ENCODE measurements at places on chromosomes 4 and X.

- no peak for DNase-seq
Measured at GRCh38 chr4:14333616-14334015, 668.7 kb upstream of the CPEB2 start.

DNA sequence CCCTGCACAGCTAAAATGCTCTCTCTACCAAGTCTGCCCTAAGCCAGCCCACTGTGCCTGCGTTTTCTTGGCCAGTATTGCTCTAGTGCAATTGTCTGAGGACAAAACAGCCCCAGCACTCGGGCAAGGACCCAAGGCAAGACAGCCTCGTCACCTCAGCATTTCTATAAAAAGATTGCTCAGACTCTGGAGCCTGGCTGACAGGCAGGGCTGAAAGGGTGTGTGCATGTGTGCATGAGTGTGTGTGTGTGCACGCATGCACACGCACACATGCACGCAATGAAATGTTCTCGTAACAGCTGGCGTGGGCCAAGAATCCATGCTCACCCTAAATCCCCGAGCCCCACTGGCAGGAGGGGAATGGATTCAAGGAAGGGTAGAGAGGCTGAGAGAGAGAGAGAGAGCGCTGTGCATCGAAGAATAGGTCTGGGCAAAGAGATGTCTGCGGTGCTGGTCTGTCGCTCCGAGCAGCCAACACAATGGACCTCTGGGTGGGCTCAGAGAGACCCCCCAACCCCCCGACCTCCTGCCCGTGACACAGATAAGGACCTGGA lies 579.2 kb downstream of the BCOR start:
- no peak for DNase-seq

DNA sequence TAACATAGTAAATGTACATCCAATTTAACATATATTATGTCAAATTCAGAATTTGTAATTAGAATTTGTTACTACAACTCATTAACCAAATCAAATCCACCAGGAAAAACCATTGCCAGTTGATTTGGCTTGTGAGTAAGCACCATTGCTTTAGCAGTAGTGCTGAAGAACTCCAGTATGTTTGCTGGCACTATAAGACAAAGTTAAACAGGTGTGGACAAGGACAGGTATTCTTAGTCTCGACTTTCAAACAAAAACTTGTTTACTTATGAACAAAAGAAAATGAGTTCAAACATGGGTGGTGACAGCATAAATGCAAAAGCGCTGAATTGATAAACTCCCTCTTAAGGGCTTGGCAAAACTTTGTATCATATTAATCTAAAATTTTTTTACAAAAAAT lies 1.3 kb upstream of the ADH7 start:
- no peak for DNase-seq

GRCh38 chrX:76802708-76803107 lies 375.2 kb downstream of the MAGEE1 start:
- DNase-seq = no peak

- no peak for DNase-seq
Measured at GRCh38 chr4:54001668-54002365, 62.6 kb downstream of the CHIC2 start.

DNA sequence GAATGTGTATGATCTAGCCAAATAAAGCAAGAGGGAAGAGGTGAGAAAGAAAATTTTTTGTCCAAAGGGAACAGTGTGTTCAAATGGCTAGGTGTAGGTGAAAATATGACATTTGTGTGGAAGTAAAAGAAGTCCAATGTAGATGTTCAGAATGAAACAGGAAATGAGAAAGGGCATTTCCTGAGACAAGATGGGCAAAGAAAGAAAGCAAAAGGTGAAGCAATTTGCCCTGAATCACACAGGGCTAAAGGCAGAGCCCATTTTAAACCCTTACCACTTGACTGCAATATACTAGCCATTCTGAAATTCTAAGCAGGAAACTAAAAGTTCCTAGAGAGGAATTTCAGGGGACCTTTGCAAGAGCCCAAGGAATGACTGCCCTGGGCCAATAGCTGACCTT lies 36.0 kb downstream of the CLOCK start:
- no peak for DNase-seq

- DNase-seq = no peak
Measured at GRCh38 chr4:140790765-140791164, 34.6 kb upstream of the TBC1D9 start.

GRCh38 chr4:79650217-79650616 lies 242.2 kb upstream of the GK2 start:
- DNase-seq = no peak

GRCh38 chrX:69221239-69222102 lies 56.2 kb upstream of the PJA1 start:
- no peak for DNase-seq

DNA sequence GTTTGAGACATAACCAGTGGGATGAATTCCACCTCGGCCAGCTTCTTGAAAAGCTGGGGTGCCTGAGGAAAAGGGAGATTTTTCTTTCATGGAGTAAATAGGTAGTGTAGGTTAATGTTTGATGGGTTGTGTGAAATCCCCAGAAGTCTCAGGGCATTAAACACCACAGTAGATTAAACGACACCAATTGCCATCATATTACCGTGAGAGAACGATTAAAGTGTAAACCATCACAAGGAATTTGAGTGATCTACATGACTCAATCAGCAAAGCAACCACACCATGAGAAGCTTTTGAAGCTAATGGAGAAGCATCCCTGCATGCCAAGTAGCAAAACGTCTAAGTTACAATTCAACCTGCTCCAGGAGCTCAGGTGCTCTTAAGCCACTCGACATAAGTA lies 322.5 kb upstream of the GATB start:
- DNase-seq = no peak

DNA sequence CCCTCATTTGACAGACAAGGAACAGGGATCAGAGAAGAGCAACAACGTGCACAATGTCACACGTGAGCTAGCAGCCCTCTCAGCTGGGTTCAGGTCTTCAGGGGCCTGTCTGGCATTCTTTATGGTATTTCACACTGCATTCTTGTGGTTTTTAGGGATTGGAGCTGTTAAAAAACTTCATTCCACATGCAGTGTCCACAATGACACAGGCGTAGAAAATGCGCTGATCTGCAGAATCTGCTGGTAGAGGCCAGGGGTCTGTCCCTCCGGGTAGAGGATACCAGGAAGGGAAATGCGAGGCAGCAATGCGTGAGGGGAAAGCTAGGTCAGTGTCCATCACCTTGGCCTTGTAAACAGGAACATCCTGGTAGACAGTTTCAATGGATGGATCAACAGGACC lies 36.6 kb downstream of the MAP7D3 start:
- DNase-seq = peak; percentile 19

DNA sequence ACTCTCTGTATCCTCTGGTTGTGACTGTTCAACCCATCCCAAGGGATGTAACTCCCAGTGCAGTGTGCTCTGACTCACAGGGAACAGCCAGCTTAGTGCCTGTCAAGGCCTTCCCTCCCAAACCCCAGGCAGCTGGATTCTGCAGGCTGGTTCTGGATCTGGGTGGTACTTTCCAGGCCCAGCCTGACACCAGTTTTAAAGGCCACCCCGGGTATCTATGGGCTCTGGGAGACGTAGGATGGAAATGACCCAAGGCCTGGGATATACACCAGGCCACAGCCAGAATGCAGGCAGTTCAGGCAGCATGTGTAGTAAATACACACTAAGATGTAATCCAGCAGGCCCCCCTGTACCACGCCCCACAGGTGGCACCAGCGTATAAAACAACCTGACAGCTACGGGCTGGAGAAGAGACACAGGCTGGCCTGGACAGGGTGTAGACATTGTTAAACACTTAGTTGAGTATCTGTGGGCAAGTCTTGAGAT lies 64.2 kb downstream of the SPINK2 start:
- peak; percentile 66 for DNase-seq

- no peak for DNase-seq
Measured at GRCh38 chr4:31084806-31085416, 364.7 kb downstream of the PCDH7 start.

- no peak for DNase-seq
Measured at GRCh38 chr4:128543696-128544095, 256.1 kb upstream of the PGRMC2 start.

DNA sequence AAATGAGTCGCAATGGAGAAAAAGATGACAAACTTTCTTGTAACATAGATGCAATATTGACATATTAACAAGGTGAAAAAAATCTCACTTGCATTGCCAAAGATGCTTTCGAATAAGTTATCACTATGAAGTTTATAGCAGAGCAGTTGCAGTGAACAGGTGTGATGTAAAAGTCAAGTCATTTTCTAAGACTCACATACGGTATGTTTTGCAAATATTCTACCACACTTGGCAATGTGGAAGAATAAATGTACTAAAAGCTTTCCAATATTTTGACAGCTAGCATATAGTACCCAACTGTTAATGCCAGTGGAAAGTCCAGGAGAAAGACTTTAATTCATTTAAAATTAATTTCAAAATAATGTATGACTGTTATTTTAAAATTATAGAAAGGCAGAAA lies 76.5 kb downstream of the GALNTL6 start:
- DNase-seq = no peak

DNA sequence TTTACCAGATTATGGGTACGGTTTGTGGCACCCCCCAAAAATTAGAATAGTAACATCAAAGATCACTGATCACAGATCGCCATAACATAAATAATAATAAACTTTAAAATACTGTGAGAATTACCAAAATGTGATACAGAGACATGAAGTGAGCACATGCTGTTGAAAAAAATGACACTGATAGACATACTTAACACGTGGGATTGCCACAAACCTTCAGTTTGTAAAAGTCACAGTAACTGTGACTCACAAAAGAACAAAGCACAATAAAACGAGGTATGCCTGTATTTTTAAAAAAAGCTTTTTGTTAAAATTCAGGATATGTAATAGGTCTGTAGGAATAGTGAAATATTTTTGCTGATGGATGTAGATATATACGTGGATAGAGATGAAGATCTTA lies 93.4 kb downstream of the TET2 start:
- no peak for DNase-seq

GRCh38 chr4:1349359-1350168 lies 2.6 kb downstream of the UVSSA start:
- DNase-seq = no peak

DNA sequence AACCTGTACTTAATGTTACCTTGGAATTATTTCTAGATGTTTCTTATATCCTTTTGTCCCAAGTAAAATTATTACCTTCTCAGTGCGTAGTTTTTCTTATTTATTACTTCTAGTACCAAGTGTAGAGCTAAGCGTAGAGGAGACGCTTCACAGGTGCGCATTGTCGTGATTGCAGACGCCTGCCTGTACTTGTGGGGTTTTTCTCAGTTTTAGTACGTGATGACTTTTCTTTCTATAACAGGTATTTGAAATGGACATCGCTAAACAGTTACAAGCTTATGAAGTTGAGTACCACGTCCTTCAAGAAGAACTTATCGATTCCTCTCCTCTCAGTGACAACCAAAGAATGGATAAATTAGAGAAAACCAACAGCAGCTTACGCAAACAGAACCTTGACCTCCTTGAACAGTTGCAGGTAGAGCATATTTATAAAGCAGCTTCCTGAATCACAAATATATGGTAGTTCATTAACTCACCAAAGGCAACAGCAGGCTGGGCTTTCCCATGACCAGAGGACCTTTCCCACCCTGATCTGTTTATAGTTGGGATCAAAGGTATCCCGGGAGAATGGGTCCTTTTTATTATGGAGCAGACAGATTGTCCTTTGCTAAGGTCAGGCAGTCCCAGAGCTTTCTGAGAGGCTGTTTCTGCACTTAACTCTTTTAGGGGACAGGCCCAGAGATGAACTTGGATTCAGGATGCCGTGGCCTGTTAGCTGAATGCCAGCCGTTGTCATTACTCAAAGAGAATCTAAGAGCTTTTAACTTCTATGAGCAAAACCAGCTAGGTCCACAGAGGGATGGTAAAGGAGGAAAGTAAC lies 172.9 kb downstream of the PTTG2 start:
- peak; percentile 71 for DNase-seq

GRCh38 chr4:73447671-73448070 lies 11.7 kb downstream of the AFP start:
- DNase-seq = no peak

DNA sequence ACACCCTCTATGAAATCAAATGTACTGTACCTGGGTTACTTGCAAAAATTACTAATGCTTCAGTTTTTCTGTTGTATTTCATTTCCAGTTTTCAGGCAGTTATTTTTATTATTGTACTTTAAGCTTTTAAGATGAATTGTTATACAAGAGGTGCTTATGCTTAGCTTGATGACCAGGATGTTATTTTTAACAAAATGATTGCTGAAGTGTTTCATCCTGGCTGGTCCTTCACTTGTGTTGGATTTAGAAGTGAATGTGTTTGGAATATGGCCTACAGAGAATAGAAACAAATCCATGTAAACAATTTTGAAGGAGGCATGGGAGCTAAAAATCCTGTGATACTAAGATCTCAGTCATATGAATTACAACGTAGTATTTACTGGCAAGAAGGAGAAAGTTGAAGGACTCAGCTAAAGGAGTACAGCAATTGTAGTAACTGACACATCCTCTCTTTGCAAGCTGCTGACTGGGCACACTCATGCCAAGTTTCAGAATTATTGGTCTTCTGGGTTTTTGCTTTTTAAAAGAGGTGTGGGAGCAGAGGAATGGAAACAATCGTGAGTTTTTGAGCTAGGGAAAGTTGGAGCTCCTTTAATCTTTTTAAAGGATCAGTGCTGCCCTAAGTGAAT lies 9.2 kb downstream of the UBE2A start:
- no peak for DNase-seq

GRCh38 chr4:85419103-85419502 lies 55.8 kb upstream of the ARHGAP24 start:
- DNase-seq = no peak

- DNase-seq = peak; percentile 54
Measured at GRCh38 chr4:80207172-80207583, 9.9 kb downstream of the PRDM8 start.

DNA sequence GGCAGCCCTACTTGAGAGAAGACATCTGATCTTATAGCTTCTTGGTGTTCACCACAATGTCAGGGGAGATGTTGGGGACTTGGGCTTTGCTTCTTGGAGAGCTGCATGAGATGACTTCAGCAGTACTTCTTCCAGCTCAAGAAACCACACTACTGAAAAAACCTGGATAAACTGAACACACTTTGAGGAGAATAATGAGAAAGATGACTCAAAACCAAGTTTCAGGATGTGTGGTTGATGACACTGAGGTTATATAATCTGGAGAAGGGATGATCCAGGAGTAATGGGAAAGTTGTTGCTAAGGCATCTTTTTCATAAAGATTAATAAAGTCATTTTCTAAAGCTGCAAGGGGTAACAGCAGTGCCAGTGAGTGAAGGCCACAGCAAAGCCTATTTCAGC lies 58.4 kb upstream of the PNPLA4 start:
- no peak for DNase-seq

- no peak for DNase-seq
Measured at GRCh38 chrX:56794404-56795230, 65.6 kb downstream of the NBDY start.

All from hepatocyte (in vitro differentiated cells).